Panc1 (cell line): ENCODE measurements at places on chromosomes 1 and 21.

DNA sequence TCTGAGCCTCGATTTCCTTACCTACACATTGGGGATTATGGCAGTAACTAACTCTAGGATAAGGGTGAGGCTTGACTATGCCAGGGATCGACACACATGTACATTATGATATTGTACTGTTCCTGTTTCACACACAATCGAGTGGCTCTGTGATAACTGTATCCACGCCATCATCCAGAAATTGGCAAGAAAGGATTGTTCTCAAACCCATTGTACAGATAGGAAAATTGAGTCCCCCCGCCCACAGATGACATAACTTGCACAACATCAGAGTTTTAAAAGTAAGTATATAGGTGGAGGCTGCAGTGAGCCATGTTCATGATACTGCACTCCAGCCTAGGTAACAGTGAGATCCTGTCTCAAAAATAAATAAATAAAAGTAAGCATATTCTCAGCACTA is 3.8 kb downstream of the KANK4 start:
- no peak for DNase-seq

DNA sequence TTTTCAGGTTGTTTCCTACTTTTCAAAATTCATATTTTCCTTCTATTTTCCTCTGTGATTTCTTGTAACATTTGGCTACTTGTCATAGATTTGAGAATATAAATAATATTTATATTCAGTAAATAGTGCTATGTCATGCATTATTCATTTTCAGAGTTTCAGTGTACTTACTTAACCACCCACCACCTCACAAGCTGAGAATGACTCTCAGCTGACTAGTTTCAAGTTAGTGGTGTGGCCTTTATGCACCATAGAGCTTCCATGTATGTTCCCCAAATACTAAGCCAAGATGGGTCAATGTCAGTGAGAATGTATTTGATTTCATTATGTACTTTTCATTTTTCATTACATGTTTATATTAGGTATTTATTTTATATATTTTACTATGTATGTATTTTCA is 56.9 kb upstream of the RGS1 start:
- no peak for DNase-seq

DNA sequence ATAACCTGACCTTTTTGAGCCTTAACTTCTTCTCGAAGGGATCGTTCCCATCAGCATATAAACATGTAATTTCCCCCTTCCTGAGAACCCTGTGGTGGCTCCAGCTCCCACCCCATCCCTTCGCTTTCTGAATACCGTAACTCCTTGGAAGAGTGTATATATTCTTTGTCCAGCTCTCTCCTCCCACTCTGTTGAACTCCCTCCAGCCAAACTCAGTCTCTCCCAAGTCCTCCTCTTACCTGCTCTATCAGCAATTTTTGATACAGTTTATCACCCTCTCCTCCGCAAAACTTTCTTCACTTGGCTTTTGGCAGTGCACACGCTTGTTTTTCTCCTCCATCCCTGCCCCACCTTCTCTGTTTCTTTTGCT is 109.9 kb upstream of the SLC25A33 start:
- DNase-seq, result no peak

DNA sequence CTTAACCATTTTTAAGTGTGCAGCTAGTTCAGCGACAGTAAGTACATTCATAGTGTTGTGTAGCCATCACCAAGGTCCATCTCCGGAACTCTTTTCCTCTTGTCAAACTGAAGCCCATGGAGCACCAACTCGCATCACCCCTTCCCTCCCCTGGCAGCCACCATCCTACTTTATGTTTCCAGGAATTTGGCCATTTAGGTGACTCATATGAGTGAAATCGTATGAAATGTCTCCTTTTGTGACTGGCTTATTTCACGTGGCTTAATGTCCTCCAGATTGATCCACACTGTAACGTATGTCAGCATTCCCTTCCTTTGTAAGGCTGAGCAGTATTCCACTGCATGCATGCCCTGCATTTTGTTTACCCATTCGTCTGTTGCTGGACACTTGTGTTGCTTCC is 2.5 kb downstream of the COL6A2 start:
- DNase-seq, result no peak

DNA sequence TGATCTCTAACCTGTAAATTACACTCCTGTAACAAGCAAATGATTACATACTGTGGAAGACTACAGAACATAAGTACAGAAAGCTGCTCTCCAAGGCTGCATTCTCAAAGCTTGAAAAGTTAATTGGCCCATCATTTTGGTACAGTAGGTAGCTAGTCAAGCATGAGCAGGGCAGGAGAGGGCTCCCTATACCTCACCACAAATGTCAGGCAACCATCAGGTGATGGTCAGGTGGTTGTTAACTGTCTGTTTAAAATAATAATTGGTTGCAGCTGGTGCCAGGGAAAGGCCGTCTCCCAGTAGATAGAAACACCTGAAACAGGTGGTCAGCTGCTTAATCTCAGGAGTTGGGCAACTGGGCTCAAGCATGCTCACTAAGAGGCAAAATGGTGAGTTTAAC is 13.1 kb upstream of the SLC1A7 start:
- DNase-seq, result no peak

DNA sequence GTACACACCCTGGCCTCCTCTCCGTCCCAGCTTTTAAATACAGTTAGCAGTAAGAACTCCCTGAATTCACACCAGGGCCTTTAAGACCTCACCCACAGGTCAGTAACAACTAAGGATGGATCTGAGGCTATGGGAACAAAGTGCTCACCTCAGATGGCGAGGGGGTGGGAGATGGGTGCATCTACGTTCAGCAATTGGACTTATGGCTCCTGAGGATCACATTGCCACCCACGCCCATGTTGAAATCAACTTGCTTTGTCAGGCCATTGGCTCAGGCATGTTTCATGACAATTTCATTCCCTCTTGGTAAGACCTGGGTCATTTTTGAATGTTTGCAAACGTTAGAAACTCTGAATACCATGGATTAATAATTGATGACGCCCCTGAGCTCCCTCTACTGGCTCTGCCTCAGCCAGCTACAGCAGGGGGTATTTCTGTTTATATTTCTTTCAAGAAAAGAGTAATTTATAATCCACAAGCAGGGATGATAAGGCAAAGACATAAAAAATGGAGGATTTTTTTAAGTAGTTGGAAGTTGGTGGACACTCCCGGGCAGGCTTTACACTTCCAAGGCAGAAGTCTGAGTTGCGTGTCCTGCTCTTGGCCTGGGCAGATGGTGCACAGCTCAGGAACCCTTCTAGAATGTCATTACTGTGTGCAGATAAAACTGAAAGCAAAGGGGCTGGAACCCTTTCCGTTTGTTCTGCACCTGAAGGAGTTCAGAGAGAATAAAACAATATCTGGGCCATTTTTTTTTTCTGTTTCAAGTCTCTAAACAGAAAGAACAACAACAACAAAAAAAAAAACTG is 13.7 kb upstream of the LBR start:
- no peak for DNase-seq

GRCh38 chr1:9294405-9294773 is 1.7 kb downstream of the SPSB1 start:
- DNase-seq, result no peak

DNA sequence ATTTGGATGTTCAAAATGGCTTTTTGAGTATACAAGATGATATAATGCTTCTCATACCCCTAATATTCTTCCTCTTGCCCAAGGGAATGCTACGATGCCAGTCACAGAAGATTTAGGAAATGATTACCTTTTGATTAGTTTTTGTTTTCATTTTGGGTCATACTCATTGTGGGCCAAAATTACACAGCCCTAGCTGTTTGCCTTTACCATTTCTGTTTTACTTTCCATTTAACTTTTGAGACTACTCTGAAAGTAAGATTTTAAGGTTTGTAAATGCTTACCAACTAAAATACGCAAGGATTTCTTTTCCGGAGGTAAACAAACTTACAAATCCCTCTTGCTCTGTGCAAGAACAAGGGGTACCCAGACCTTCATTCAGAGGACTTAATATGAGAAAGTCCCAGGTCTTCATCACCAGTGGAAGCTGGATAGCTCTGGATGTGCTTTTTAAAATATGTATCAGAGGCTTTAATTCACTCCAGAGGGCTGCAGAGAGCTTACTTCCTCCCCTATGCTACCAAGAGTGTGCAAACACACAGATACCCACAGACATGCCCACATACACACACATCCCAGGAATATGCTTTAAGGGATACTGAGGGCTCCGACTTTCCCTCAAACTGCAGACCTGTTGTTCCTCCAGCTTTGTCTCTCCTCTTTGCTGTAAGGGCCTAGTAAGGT is 631.4 kb downstream of the SMYD3 start:
- DNase-seq, result no peak

GRCh38 chr1:214414691-214415090 is 133.7 kb downstream of the SMYD2 start:
- DNase-seq, result no peak

GRCh38 chr21:19236209-19236608 is 832.6 kb upstream of the TMPRSS15 start:
- DNase-seq, result no peak

DNA sequence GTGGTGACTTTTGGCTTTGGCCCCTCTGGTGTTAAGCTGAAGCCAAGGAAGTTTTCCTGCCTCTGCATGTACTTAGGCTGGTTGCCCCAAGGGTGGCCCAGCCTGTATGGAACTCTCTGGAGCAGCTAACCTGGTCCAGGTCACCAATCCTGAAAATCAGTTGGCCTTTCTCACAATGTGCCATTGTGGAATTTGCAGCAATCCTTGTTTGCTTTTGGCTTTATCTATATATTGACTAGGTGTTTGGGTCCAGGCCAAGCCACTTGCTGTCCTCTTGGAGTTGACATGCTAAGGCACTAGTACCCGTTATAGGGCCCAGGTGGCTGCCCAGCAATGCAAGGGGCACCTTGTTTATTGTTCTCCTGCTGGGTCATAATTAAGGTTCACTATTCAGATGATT is 124.6 kb downstream of the CAMTA1 start:
- DNase-seq, result no peak

DNA sequence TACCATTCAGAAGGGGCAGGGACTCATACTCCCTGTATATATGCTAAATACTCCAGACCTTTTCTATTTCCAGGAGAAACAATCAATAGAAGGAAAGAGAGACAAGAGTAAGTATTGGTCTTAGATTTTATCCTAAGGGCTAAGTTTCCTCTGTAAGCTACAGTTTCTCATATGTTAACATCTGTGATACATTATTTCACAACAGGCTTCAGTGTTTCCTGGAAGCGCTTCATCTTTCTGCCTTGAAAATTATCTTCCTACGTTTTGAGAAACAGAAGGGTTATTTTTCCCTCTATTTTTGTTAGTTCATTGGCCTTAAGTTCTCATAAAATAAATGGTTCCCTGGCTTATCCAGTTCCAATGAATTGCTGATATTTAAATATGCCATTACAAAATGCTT is 15.6 kb downstream of the FMO1 start:
- no peak for DNase-seq

GRCh38 chr1:89363196-89363595 is 663 bp upstream of the GBP6 start:
- DNase-seq, result no peak

DNA sequence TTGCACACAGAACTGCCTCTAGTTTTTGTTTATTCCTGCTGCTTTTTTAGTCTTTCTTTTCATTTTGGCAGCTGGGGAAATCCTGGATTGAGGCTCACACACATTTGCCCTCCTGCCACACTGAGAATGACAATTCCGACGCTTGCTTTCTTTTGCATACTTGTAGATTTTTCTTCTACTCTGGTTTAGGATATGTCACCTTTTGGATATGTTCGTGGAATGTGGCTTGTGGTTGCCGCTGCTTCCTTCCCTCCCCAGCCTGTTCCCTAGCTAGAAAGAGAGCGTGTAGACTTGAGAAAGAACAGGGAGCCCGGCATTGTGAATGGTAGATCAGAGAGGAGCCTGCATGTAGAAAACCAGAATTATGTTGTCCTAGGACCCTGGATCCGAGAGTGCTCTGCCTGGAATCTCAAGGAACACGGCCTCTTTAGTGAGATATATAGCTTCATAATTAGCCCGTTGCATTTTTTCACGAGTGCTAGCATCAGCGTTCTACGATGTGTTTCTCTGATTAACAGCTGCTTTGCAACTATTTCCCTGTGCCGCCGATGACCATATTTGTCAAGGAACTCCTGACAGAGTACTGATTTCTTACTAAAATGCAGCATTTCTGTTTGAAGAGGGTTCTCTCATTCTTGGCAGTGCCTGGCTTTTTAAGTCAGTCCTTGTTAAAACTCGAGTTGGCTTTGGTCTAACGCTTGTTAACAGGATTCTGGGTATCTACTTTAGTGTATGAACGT is 56.2 kb downstream of the PEX14 start:
- no peak for DNase-seq

DNA sequence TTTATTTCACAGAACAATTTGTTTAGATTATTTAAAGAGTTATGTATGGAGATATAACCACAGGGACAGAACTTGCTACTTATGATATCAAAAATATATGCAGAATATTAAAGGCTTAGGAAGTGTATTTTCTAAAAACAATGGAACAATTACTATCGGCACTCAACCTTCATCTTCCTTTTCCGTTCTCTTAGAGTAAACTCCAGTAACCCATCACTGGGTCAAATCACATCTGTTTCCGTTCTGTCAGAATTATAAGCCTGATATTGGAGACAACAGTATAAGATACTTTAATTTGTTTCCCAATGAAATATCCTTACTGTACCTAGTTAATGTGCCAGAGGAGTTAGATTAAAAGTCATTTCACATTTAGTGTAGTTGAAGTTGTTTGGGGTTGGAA is 32.2 kb downstream of the DTL start:
- no peak for DNase-seq

DNA sequence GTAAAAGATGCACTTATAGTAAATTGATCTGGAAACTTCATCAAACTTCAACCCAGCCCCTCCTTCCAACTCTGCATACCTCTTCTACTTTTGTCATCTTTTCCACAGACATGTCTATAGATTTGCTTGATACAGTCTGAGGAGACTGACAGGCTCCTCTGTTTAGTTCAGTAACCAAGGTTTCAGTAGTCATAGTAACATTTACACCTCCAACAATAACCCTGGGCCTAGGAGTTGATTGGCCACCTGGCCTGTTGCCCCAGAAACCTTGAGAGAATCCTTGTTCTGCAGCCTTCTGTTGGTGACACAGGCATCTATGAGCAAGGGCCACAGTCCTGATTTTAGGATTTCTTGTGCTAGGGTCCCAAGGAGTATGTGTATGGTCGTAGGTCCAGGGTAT is at the start of gene CFAP141:
Gene CFAP141 (minus strand): TSS at position 138 of the 400 bp plus-strand sequence. CDS start 26 bp downstream, at position 112.
- DNase-seq, result no peak

DNA sequence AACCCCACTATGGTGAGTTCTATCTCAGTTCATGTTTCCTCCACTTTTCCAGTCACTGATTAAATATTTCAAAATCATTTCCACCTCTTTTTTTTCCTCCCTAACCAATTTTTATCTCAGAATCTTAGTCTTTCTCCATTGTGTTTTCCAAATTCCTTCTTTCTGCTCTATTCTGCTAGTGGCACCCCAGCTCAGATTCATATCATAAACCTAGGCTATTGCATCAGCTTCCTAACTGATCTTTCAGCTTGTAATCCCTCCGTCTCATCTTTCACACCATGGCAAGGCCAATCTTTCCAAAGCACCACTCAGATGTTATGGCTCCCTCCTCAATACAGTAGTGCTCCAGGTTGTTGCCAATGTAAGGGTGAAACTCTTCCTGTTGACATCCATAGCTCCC is 631.9 kb downstream of the PLPP3 start:
- DNase-seq, result no peak

- DNase-seq, result no peak
These were observed 38.3 kb downstream of the ELK4 start for GRCh38 chr1:205593532-205593931.

GRCh38 chr21:42475036-42475435 is 21.0 kb downstream of the RSPH1 start:
- DNase-seq, result no peak
